ENCODE measurements at places on chromosomes 6 and 20. TPM values are rescaled to one million over a fixed set of nuclear protein-coding genes. Genes with fewer than 3 reads are reported as not detected.

The HDDC2 gene
- not detected for total RNA-seq

- no peak for DNase-seq
These were observed 207.8 kb upstream of the FOXQ1 start for GRCh38 chr6:1103945-1104623.

- DNase-seq = no peak
These were observed 54.9 kb upstream of the FRMD1 start for GRCh38 chr6:168133687-168134559.

GRCh38 chr6:8707956-8708772, 272.8 kb upstream of the SLC35B3 start:
- peak; percentile 49 for DNase-seq

GRCh38 chr6:336159-337114, 44.1 kb downstream of the DUSP22 start:
- DNase-seq = no peak

The BCAS1 gene
- total RNA-seq = 70.7 TPM

The NRSN1 gene
- not detected for total RNA-seq

DNA sequence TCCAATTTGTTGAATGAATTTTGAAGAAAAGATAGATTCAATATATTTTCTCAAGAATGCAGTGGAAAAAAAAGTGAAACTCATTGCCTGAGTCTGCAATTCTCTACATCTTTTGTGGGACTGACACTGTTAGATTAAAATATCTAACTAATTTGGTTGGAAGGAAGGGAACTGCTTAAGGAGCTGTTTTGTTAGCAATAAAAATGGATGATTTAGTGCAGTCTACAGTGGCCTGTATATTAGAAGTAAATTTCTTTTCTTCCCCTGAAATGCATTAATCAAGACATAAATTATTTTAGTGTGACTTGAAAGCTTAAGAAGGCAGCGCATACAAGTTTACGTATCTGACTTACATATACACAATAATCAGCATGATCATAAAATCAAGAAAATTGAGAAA, 1332.6 kb downstream of the EPHA7 start:
- no peak for DNase-seq

The SLC4A11 gene
- total RNA-seq = 22.3 TPM

GRCh38 chr6:35474131-35474941, 6.1 kb downstream of the RPL10A start:
- DNase-seq = no peak

DNA sequence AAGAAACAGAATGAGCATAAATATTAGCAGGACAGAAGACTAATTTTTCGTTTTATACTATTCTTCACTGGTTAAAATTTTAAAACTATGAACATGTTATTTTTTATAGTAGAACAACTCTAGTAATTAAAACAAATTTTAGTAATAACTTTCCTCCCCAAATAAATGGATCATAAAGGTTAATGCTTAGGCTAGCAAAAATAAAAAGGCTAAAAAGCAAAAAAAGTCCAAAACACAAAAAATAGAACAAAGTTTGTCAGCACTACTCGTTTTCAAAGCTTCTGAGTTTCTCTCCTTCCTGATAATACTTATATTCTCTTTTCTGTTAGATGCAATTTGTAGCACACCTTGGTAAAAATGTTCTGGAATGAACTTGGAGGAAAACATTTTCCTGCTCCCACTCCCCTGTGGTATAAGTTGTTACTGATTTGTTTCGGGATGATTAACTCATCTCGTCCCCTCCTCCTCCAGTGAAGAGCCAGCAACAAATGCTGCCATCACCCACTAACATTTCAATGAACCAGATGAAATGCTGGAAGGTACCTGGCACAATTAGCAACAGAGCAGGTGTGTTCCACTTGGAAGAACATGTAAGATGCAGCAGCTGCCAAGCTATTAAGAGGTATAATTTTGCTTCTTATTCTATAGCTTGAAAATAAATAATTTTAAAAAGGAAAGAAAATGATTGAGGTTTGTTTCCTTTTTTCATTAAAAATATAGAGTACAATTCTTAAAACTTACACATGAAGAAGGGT, 130.5 kb downstream of the MYB start:
- DNase-seq = peak; percentile 5

The HUS1B gene
- total RNA-seq = 2.9 TPM

DNA sequence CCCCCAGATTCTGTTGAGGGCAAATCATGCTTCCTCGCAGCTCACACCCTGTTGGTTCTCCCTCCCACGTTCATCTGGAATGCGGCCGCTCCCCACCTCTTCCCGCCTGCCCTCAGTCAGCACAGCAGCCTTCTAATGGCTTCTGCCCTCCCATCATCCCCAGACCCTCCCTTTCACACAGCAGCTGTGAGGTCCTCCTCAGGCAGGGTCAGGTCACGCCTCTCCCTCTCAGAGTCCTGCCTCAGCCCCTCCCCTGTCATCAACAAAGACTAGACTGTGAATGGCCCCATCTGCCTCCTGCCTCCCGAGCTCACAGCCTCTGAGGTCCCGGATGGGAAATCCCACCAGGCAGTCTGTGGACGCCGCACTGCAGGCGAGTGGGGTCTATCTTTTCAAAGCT, 7.9 kb upstream of the BHLHE23 start:
- peak; percentile 49 for DNase-seq

DNA sequence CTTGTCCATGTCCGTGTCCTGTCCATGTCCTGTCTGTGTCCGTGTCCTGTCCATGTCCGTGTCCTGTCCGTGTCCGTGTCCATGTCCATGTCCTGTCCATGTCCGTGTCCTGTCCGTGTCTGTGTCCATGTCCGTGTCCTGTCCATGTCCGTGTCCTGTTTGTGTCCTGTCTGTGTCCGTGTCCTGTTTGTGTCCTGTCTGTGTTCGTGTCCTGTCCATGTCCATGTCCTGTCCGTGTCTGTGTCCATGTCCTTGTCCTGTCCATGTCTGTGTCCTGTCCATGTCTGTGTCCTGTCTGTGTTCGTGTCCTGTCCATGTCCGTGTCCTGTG, 55.0 kb upstream of the BHLHE23 start:
- DNase-seq = no peak

The TSHZ2 gene
- 3.5 TPM for total RNA-seq

DNA sequence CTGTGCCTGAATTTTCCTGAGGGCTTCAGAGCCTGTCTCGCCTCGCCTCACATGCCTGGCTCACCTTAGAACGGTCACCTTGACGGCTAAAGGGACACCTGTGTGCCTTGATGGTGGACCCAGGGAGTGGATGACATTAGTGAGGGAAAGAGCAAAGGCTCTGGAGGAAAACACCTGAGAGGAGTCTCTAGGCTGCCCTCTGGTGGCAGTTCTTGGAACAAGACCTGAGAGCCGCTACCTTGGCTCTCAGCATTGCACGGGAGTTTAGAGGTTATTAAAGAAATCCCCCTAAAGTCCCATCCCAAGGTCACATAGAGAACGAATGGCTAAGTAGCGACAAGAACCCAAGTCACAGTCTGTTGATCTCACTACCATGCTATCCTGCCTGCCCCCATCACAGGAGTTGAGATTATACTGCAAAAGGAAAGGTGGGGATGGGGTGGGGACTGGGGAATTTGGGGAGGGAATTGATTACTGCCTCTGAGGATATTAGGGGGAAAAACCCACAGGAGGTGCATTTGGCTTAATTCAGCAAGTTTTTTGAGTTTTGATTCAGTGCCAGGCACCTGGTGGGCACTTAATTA, 7.9 kb upstream of the CDSN start:
- DNase-seq = peak; percentile 85

- DNase-seq = no peak
These were observed 59.6 kb upstream of the NEDD9 start for GRCh38 chr6:11292091-11292490.

- no peak for DNase-seq
These were observed 273.2 kb downstream of the HIVEP2 start for GRCh38 chr6:142671791-142672190.

GRCh38 chr6:124961777-124962638, at the start of gene RNF217:
RNF217 (plus strand) TSS chr6:124962437; CDS start chr6:124962545, 108 bp downstream.
- peak; percentile 89 for DNase-seq

DNA sequence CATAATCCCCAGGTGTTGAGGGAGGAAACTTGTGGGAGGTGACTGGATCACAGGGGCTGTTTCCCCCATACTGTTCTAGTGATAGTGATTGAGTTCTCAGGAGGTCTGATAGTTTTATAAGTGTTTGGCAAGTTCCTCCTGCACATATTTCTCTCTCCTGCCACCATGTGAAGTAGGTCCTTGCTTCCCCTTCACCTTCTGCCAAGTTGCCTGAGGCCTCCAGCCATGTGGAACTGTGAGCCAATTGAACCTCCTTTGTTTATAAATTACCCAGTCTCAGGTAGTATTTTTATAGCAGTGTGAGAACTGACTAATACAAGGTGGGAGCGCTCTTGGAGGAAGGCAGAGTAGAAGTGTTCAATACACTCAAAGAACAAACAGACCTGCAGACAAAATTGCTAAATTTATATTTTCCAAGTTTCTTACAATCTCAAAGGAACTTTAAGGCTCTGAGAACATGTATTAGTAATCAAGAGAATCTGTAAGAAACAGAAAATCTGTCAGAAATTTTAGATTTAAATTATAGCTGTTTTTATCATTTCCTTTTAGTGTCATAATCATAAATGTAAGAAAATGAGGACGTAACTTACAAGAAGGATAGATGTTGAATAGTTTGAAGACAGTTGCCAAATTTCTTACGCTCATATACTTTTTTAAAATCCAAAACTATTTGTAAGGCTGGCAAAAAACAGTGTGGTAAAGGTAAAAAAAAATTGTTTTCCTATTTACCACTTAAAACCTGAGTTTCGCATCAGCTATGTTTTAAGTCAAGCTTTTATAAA, 77.7 kb downstream of the ASCC3 start:
- DNase-seq = no peak

The CGA gene
- not detected for total RNA-seq

The CDK5RAP1 gene
- total RNA-seq = 12.0 TPM

The CUL9 gene
- 57.6 TPM for total RNA-seq

GRCh38 chr6:137746264-137746663, 120.8 kb upstream of the TNFAIP3 start:
- no peak for DNase-seq

GRCh38 chr6:167416676-167417430, 92.0 kb downstream of the TTLL2 start:
- no peak for DNase-seq

- DNase-seq = no peak
These were observed 628.0 kb downstream of the KIF16B start for GRCh38 chr20:15945289-15945688.

Data from stomach (tissue), 19 donors.